ENCODE measurements at places on chromosomes 2 and 18.

DNA sequence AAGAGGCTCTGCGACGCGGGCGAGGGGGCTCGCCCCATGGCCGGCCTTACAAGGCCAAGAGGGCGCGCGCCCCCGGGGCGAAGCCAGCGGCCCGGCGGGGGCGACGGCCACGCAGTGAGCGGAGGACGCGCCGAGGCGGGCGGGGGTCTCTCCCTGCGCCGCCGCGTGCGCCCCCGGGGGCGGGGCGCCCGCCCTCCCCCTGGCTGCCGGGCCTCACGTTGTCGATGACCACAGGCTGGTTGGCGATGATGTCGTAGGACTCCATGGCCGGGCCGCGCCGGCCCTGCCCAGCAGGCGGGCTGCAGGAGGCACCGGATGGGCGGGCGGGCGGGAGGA is 250 bp downstream of the ACTR1B start:
- ATAC-seq, result no peak

DNA sequence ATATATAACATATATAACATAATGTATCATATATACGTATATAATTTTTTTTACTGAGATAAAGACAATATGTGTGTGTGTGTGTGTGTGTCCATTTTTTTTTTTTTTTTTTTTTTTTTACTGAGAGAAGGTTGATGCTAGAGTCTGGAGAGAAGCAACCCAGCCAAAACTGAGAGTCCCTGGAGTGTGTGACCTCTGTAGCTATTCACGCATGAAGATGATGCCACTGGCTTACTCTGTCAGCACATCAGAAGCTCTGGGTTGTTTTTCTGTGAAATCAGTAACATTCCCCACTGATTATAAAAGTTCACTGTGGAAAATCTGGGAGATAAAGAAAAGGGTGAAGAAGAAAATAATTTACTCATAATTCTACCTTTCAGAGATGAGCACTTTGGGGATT is 27.2 kb downstream of the CCDC195 start:
- ATAC-seq, result no peak

- ATAC-seq, result no peak
Observed at GRCh38 chr18:58787536-58788149, 77.0 kb upstream of the ZNF532 start.

DNA sequence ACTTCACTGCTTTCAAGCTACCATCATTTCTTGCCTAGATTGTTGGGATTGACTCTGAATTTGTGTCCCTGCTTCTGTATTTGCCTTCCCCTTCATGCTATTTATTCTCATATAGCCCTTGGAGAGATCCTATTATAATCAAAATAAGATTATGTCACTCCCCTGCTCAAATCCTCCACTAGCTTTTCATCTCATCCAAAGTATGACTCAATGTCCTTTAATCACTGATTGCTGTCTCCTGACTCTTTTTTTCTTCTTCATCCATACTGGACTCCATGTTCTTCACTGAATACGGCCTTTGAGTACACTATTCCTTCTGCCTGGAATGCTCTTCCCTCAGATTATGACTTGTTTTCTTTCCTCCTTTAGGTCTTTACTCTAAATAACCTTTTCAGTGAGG is 5.0 kb downstream of the RBKS start:
- ATAC-seq, result no peak

GRCh38 chr2:239438995-239439753 is 38.4 kb upstream of the HDAC4 start:
- no peak for ATAC-seq

GRCh38 chr2:238104691-238105371 is 4.7 kb downstream of the ESPNL start:
- ATAC-seq, result no peak

- ATAC-seq, result peak; percentile 66
Observed at GRCh38 chr2:74584088-74584645, 29.6 kb downstream of the DOK1 start.

GRCh38 chr2:5409898-5410381 is 282.2 kb upstream of the SOX11 start:
- ATAC-seq, result no peak

- no peak for ATAC-seq
Observed at GRCh38 chr18:6120820-6121279, 225.5 kb upstream of the TMEM200C start.
